ENCODE measurements at places on chromosomes 12 and 14.
A peak's percentile ranks its signal among the peaks of the same experiment; 100 is the strongest.

DNA sequence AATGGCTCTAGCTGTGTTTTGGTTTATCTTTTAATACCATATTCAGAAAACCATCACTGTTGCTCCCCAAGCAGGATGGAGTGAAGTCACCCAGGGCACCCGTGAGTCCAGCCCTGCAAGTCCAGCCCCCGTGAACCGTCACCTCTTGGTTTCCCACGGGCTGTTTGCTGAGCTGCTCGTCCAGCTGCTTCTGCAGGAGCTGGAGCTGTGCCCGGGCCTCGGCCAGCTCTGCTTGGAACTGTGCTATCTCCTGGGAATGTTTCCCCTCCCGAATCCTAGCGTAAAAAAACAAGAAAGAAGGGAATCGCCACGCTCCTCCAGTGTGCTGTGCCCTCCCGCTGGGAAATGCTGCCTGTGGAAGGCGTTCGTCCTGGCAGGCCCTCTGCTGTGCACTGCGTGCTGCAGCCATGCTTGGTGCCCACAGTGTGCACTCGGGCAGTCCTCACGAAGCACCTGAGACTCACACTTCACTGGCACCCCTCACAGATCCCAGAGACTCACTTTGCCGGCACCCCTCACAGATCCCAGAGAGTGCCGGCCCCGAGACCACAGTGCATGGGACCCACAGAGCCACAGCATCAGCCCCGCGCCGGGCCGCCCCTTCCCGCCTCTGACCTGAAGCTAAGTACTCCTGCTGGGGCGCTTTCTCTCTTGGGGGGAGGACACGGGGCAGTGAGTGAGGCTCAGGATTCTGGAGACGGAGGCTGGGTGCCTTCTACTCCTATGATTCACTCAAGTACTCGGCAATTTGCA is 15.4 kb upstream of the ANKLE2 start:
- DNase-seq: peak; percentile 26

DNA sequence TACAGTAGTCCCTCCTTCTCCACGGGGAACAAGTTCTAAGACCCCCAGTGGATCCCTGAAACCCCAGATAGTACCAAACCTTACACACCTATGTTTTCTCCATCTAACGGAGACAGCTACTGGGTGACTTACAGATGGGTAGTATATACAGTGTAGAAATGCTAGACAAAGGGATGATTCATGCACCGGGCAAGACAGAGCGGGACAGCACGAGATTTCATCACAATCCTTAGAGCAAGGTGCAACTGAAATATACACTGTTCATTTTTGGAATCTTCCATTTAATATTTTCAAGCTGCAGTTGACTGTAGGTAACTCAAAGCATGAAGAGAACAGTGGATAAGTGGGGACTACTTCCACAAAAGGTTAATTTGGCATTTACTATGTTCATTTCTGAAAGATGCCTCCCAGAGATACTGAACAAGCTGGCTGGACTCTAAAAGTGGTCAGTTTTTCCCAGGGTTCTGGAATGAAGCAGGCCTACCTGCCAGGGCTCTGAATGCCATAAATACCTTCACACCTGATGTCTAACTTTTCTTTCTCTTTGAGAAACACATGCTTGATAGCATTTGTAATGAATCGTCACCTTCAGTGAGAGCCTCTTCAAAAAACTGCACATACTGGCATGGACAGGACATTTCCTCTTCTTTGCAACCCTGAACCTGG is 127.7 kb upstream of the FOXN3 start:
- DNase-seq: no peak

GRCh38 chr12:110995016-110995415 is 74.6 kb upstream of the MYL2 start:
- no peak for DNase-seq

DNA sequence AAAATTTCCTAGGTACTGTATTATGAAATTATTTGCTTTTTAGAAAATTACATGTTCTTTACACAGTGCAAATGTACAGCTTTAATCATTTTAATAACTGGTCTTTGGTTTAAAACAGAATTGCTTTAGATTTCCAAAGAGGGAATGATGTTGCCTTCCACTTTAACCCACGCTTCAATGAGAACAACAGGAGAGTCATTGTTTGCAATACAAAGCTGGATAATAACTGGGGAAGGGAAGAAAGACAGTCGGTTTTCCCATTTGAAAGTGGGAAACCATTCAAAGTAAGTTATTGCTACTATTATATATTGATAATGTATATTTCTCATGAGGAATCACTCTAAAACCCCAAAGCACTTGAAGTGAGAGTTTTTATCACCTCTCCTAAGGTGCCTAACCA is 13.4 kb downstream of the LGALS3 start:
- no peak for DNase-seq
